ENCODE measurements at places on chromosomes 12 and 14. TPM values are rescaled to one million over a fixed set of nuclear protein-coding genes. Genes with fewer than 3 reads are reported as not detected.

SMIM41 gene
- not detected for total RNA-seq

GRCh38 chr12:116174006-116174405 is 103.5 kb downstream of the MED13L start:
- peaks cover 39% of the 10 kb centered on the region for H3K4me1 ChIP-seq
- no peak for DNase-seq
- H3K27ac ChIP-seq: no peak overlapping the region
- no peak overlapping the region for H3K4me3 ChIP-seq
- no peaks in the 10 kb centered on the region for H3K27me3 ChIP-seq

- no peaks in the 10 kb centered on the region for H3K4me1 ChIP-seq
- no peaks in the 10 kb centered on the region for H3K36me3 ChIP-seq
- H3K4me3 ChIP-seq: peak overlapping the region; percentile 16
- peak; percentile 6 for DNase-seq
- no peaks in the 10 kb centered on the region for H3K27me3 ChIP-seq
These were observed 310.1 kb downstream of the ETNK1 start for GRCh38 chr12:22935090-22935489.

APAF1 gene
- total RNA-seq: 4.7 TPM

- no peaks in the 10 kb centered on the region for H3K4me1 ChIP-seq
- no peaks in the 10 kb centered on the region for H3K27me3 ChIP-seq
- no peak for DNase-seq
- H3K36me3 ChIP-seq: no peaks in the 10 kb centered on the region
These were observed 684 bp upstream of the KLRF2 start for GRCh38 chr12:9880532-9881078.

TMEM253 gene
- total RNA-seq: 0.16 TPM

DNA sequence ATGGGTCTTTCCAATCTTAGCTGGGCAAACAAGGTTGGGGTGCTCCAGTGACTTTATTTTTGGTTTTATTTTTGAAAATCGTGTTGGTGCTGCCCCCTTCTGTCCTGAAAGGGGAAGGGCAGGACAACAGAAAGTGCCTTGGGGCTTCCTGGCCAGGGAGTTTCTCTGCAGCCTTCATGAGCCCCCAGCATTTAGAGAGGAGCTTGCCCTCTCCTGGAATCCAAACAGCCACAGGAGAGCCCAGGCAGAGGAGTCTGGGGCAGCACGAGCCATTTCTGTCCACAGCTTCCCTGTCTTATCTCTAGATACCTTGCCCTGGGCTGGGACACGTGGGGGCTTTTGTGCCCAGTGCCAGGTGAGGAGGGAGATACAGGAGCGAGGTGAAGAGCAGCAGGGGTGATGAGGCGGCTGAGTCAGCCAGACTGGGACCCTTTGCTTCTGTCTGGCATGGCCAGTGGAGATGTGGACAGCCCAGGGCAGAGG is 4.4 kb upstream of the C1RL start:
- no peak overlapping the region for H3K4me3 ChIP-seq
- no peaks in the 10 kb centered on the region for H3K36me3 ChIP-seq
- H3K27me3 ChIP-seq: no peaks in the 10 kb centered on the region
- no peak for DNase-seq

ERP29 gene
- total RNA-seq: 48.5 TPM

DNA sequence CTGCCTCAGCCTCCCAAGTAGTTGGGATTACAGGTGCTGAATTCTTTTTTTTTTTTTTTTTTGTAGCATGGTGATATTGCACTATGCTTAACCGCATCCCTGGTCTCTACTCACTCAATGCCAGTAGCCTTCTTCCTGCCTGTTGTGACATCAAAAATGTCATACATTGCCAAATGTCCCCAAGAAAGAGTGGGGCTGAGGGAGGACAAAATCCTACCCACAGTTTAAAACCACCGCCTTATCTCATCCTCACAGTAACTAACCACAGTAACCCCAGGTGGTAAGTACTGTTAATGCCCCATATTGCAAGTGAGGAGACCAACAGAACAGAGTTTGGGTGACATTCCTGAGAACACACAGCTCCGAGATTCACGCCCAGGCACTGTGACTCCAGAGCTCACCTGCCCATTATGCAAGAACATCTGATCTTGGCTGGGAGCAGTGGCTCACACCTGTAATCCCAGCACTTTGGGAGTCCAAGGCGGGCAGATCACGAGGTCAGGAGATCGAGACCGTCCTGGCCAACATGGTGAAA is 19.6 kb downstream of the MORN3 start:
- H3K27me3 ChIP-seq: no peaks in the 10 kb centered on the region
- no peak overlapping the region for H3K4me3 ChIP-seq
- H3K4me1 ChIP-seq: no peaks in the 10 kb centered on the region
- H3K36me3 ChIP-seq: peaks cover 3% of the 10 kb centered on the region
- H3K27ac ChIP-seq: no peak overlapping the region

GRIN2B gene
- total RNA-seq: not detected

GRCh38 chr14:54803396-54803795 is 99.2 kb downstream of the GCH1 start:
- no peak for DNase-seq
- no peak overlapping the region for H3K4me3 ChIP-seq
- no peaks in the 10 kb centered on the region for H3K36me3 ChIP-seq
- peaks cover 10% of the 10 kb centered on the region for H3K4me1 ChIP-seq
- H3K27me3 ChIP-seq: no peaks in the 10 kb centered on the region
- H3K27ac ChIP-seq: no peak overlapping the region

- H3K4me1 ChIP-seq: no peaks in the 10 kb centered on the region
- H3K27ac ChIP-seq: no peak overlapping the region
- no peaks in the 10 kb centered on the region for H3K36me3 ChIP-seq
- DNase-seq: no peak
These were observed 94.1 kb downstream of the FSCB start for GRCh38 chr14:44412858-44413569.

- no peaks in the 10 kb centered on the region for H3K27me3 ChIP-seq
- no peak for DNase-seq
- no peak overlapping the region for H3K4me3 ChIP-seq
- H3K27ac ChIP-seq: no peak overlapping the region
- no peaks in the 10 kb centered on the region for H3K4me1 ChIP-seq
- no peaks in the 10 kb centered on the region for H3K36me3 ChIP-seq
These were observed 39.9 kb downstream of the ATL1 start for GRCh38 chr14:50599700-50600444.

DNA sequence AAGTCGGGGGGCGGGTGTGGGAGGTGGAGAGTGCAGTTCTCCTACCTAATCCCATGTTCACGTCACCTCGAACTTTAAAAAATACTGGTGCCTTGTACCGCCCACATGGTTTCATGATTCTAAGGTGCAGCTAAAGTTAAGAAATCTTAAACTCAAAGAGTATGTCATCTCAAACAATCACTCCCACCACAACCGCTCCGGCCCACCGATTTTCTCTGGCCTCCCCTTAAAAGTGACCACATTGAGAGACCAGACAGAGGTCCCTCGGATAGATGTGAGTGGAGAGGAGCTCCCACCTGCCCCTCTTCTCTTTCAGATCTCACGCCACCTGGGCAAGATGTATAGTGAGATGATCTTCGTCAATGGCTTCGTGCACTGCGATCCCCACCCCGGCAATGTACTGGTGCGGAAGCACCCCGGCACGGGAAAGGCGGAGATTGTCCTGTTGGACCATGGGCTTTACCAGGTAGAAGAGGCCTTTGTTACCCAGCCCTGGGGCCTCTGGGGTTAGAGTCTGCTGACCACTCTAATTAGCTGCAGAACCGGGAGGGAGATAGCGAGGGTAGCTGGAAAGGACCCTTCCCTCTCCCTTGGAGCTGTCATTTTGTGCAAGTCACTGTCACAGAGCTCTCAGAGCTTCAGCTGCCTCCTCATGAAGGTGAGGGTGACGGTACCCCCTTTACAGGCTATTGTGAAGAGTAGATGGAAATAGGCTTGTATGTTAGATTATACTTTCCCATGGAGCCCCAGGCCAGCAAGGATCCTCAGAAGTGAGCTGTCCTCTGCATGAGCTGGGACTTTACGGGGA is 124.4 kb downstream of the ADCK1 start:
- no peak overlapping the region for H3K4me3 ChIP-seq
- H3K4me1 ChIP-seq: no peaks in the 10 kb centered on the region
- no peaks in the 10 kb centered on the region for H3K36me3 ChIP-seq
- DNase-seq: no peak

GRCh38 chr12:32053881-32054624 is 52.6 kb upstream of the BICD1 start:
- no peak for DNase-seq
- H3K4me1 ChIP-seq: no peaks in the 10 kb centered on the region
- no peaks in the 10 kb centered on the region for H3K27me3 ChIP-seq
- H3K4me3 ChIP-seq: no peak overlapping the region
- no peaks in the 10 kb centered on the region for H3K36me3 ChIP-seq

DNA sequence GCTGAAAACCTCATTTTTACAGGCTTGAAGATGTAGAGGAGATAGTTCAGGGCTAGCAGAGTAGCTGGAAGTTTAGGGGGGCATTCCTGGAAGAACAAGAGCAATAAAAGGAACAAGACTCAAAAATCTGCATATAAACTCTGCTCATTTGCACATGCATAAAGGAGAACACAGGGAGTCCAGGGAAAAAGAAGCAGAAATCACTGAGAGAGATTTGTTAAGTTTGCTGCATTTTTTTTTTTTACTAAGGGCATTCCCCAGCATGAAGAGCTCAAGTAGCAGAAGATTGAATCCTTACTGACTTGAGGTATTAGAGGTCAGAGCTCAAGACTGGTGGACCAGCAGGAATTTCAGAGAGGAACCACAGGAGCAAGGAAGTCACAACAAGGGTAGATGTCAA is 28.2 kb upstream of the BCL11B start:
- H3K4me1 ChIP-seq: no peaks in the 10 kb centered on the region
- H3K27me3 ChIP-seq: no peaks in the 10 kb centered on the region
- DNase-seq: no peak
- H3K36me3 ChIP-seq: no peaks in the 10 kb centered on the region
- no peak overlapping the region for H3K27ac ChIP-seq

DEPDC4 gene
- total RNA-seq: 0.71 TPM

LTBR gene
- 31.4 TPM for total RNA-seq

- no peak for DNase-seq
These were observed 184.6 kb upstream of the TMEM260 start for GRCh38 chr14:56394826-56395530.
